ENCODE measurements at places on chromosomes 12 and 14.

DNA sequence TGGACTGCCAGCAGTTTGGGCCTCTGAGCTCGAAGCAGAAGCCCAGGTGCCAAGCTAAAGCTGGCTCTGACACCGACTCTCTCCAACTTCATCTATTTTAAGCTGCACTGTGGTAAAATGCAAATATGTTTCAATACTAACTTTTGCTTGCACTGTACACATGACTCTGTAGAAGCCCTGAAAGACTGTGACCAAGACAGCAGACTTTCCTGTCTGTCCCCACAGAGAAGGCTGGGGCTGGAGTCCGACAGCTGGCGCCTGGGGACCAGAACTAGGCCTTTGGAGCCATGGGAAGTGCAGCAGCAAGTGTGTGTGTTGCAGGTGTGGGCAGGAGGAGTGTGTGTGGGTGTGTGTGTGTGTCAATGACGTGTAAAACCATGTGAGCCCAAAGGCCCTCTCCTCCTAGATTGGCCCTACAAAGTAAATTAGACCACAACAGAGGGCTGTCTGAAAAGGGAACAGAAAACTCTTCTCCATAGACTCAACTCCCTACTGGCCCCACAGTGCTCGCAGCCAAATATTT is 16.4 kb upstream of the RAB35 start:
- no peak for DNase-seq

- DNase-seq = peak; percentile 72
Observed at GRCh38 chr14:69317780-69318179, 57.8 kb downstream of the GALNT16 start.

DNA sequence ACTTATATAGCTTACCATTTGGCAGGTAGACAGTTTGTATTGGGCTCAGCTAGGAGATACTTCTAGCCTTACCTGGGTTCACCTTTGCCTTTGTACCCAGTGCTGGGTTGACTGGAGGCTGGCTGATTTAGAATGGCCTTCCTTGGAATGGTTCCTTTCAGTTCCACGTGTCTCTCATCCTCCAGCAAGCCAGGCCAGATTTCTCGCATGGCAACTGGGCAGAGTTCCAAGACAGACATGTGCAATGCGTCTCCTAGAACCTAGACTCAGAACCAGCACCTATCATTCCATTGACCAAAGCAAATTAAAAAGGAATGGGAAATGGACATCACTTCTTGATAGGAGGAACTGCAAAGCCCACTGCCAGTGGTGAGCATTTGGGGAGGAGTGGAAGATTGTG is 79.1 kb upstream of the BDKRB2 start:
- DNase-seq = no peak

DNA sequence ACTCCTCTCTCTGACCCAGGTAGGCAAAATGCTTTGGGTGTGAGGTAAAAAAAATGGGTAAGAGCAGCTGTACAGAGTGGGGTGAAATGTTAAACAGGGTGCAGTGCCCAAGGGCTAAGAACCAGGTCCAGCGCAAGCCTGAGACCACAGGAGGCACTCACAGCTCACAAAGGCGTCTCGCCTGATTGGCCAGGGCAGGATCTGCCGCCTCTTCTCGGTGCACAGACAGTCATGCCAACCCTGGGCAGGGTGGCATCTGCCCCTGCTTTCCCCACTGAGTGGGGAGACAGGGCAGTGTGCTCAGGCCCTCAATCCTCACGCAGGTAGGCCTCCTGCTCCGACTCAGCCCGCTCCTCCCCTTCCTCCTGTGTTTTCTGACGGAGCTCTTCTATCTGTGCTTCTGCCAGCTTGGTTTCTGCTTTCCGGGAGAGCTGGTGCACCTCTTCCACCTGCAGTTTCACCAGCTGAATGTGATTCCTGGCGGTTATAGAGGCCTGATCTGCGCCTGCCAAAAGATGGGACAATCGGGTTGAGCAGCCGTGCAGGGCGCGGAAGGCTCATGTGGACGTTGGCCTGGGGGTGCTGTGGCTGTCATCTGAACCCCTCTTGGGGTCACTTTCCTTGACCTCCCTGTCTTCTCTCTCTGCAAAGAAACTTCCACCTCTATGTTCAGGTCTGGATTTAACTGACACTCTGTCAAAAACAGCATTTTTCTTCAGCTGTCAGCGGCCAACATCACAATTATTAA is 4.7 kb downstream of the B3GNT4 start:
- DNase-seq = no peak

DNA sequence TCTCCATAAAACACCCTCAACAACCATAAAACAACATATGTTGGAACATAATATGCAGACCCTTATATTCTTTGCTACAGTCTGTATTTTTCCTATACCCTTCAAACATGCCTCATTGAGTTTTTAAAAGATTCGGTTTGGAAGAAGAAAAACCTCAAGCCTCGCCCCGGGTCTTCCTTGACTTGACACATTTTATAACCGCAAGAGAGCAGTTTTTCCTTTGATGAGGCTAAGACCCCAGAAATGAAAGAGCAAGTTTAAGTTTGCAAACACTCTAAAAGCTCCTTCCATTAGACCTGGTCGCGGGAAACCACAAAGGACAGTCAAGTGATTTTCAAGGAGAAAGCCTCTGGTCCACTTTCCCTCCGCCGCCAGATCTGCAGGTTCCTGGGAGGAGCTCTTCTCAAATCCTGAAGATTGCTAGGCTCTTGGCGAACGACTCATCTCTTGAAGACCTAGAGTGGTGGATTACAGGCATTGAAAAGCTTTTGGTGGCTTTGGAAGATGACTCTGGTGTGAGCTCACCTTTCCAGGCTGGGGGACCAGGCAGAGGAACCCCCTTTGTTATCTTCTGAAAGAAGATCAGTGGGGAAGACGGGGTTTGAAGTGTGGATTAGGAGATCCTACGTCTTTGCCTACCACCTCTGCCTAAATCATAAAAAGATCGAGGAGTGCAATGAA is at the start of gene ASCL4:
ASCL4 (plus strand) TSS at position 356 of the 681 bp plus-strand sequence. CDS start 515 bp downstream, outside the sequence.
- no peak for DNase-seq

DNA sequence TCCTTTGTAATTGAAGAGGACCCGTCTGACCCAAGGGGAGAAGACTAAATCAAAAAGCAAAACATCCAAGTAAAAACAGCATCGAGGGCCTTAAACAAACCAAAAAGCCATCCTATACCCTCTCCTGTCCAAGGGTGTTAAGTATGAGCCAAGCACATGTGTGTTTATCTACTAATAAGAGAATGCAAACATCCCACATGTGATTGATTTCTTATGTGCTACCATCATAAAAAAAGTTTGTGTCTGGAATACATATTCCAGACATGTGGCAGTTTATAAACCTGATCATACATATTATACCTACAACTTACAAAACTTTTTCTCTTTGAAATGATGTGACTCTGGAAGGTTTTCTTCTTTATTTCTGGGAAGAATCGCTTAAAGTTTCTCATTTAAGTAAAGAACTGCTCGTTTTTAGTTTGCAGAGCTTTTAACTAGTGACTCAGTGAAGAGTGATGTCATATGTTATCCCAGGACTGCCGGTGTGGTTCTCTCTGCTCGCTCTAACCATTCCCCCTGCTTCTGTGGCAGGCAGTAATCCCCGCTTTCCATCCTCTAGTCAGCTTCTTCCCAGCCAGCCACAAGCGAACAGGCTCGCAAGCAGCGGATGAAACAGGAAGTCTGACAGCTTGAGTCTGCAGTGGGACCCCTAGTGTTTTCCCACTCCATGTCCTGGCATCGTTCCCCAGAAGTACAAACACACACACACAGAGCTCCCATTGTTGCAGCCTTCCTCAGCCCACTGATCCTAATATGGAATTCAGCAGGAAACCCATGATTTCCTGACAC is 431 bp upstream of the RHOJ start:
- DNase-seq = peak; percentile 81

- no peak for DNase-seq
Observed at GRCh38 chr12:4054630-4055029, 181.4 kb upstream of the PARP11 start.

DNA sequence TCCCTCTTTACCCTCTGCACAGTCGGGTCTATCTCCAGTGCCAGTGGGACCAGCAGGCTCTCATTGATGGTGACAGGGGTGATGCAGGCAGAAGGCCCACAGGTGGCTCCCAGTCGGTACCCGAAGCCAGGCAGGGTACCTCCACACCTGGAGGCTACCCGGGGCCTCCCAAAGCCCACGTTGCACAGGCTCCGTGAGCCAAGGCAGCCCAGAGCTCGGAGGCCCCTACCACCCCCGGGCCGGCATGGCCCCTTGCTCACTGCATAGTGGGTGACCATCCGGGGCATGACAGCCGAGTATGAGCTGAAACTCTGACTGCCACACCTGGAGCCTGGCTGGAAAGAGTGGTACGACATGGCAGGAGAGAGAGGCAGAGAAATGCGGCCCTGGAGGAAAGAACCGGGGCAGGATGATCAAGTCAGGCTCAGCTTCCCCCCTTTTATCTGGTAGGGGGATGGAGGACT is at the start of gene KRT82:
KRT82 (minus strand) TSS at position 414 of the 464 bp plus-strand sequence; CDS start at position 356, 58 bp downstream.
- peak; percentile 49 for DNase-seq

GRCh38 chr14:58299401-58300330 is 1.3 kb downstream of the ARID4A start:
- DNase-seq = peak; percentile 57

DNA sequence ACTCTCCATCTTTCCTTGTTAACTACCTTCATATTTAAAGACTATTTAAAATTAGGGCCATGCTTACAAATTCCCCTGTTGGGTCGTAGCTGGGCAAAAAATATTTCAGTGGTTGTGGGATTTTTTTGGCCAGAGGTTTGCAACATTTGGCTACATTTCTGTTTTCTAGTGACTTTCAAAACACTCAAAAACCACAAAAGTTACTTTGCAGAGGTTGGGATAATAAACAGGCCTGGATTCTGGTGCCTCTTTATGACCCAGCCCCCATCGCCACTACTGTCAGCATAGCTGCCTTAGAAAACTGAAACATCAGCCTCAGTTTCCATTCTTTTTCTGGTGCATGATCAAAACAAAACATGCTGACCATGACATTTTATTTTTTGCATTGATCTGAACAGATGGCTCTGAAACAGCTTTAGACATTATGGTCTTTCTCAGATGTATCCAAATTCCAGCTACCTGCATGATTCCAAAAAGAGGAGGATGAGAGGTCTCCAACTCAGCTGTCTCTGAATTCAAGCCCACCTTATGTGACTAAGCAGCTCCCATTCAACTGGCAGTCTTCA is 5.2 kb downstream of the DPF3 start:
- DNase-seq = no peak

DNA sequence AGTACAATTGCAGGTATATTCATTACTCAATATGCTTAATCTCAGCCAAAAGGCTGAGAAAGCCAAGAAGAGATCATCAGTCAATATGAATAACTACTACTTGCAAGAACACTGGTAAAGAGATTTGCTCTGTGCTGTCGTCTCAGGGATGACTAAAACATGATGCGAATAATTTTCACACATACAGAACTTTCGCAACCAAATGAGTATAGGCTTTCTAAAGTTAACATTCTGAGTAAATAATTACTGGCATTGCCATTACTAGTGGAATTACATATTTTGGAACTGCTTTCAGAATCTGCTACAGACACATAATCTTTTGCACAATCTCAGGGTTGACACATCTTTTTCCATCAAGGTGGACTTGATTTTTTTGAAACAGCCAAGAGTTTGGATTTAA is 24.7 kb downstream of the NCKAP1L start:
- no peak for DNase-seq

DNA sequence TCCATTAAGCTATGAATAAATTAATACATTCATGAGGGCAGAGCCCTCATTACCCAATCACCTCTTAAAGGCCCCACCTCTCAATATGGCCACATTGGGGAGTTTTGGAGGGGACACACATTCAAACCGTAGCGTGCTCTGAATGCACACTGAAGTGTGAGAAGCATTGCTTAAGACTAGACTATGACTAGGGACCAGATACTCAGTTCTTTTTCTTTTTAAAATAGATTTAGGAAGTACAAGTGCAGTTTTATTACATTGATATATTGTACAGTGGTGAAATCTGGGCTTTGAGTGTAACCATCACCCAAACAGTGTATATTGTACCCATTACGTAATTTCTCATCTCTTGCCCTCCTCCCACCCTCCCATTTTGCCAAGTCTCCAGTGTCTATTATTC is 21.0 kb upstream of the JDP2 start:
- no peak for DNase-seq

- no peak for DNase-seq
Observed at GRCh38 chr14:39366460-39367386, 65.5 kb downstream of the FBXO33 start.

- DNase-seq = no peak
Observed at GRCh38 chr14:61733972-61734371, 28.2 kb upstream of the SNAPC1 start.

DNA sequence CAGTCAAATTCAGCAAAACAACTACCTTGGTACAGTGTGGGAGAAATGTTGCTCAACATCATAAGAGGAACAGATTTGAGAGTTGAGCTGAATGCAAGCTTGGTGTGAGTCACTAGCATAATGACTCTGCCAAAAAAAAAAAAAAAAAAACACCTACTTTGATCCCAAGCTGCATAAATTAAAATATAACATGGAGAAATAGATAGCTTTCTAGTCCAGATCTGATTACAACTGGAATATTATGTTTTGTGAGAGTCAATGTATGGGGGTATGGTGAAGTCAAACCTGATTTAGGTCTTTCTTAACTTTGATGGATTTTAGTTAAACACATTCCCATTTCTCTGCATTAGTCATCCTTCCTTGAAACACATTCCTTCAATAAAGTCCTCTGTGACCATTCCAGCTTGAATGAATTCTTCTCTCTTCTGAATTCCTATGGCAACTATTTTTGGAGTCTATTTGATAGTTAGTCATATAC is 188.1 kb downstream of the SLC5A8 start:
- DNase-seq = no peak

GRCh38 chr14:101227611-101228594 is 324.4 kb upstream of the RTL1 start:
- no peak for DNase-seq

- no peak for DNase-seq
Observed at GRCh38 chr12:90173499-90174197, 465.0 kb upstream of the ATP2B1 start.

- DNase-seq = no peak
Observed at GRCh38 chr14:25274529-25274928, 224.6 kb upstream of the STXBP6 start.

- DNase-seq = no peak
Observed at GRCh38 chr12:113239811-113240331, 18.6 kb downstream of the TPCN1 start.

- DNase-seq = peak; percentile 82
Observed at GRCh38 chr12:130872179-130873096, 572 bp downstream of the RAN start.

- DNase-seq = no peak
Observed at GRCh38 chr14:22002860-22003284, 329.3 kb upstream of the OR4E1 start.

Data from aorta (tissue), 5 donors.